Fibroblast of mammary gland (primary cell): ENCODE measurements at places on chromosomes 16 and 17.

DNA sequence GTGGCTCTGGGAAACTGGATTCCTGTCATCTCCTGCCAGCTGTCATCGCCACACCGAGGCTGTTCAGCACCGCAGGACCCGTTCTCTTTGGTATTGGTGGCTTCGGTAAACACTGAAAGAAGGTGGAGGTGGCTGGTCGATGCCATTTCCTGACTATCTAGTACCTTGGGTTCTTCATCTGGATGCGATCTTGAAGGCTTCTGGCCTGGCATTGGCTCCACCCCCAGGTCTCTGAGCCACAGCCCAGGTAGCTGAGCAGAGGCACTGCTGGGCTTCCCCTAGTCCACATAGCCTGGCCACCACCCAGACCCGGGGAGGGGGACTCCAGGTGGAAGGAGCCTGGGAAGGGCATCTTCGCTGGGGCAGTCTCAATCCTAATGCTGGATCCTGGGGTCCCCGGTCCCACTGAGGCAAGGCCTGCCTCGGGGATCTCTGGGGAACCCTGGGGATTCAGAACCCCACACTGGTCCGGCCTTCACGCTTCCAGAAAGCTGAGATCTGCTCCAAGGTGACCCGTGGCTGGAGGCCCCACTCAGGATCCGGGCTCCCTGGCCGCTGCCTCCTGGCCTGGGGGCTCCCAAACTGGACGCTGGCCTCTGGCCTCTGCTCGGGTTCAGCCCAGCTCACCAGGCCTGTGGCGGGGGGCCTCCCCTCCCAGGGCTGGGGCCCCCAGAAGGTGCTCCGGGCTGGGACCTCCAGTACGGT, 1.8 kb downstream of the C16orf54 start:
- no peak for DNase-seq

GRCh38 chr16:67547423-67548264, 14.7 kb upstream of the CTCF start:
- DNase-seq: no peak

GRCh38 chr16:47519546-47519945, 58.4 kb downstream of the PHKB start:
- DNase-seq: peak; percentile 3

DNA sequence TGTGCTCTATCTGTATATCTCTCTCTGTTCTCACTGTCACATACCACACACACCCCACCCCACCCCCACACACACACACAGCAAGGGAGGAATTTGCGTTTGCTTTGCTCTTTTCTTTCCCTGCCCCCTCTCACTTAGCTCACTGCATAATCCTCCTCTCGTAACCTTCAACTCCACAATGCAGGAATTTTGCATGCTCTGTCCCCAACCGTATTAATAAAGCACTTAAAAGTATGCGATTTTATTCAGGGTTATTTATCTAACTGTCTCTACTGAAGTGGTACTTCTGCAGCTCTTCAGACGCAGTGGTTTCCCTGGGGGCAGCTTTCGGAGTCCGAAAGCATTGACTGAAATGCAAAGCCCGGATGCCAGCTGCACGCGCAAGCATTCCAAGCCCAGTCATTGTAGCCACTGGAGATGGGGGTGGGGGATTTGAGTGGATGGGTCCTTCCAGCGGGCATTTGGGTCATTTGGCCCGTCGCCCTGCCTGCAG, 105.4 kb upstream of the RBFOX1 start:
- no peak for DNase-seq

- peak; percentile 44 for DNase-seq
Measured at GRCh38 chr17:73192206-73192893, 505 bp upstream of the COG1 start.

DNA sequence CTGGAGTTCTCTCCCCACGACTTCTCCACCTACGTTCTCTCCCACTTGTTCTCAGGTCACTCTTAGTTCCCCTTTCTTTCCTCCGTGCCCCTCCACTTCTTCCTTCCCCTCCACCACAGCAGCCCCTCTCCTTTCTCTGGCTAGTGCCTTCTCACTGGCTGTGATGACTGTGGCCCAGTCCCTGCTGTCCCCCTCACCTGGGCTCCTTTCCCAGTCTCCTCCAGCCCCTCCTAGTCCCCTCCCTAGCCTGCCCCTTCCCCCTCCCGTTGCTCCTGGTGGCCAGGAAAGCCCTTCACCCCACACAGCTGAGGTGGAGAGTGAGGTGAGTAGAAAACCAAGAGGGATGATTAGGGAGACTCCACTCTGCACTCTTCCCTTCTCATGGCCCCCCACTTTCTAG, 3.4 kb downstream of the COA3 start:
- no peak for DNase-seq

GRCh38 chr16:85436207-85436606, 176.9 kb upstream of the GSE1 start:
- no peak for DNase-seq

GRCh38 chr16:35174016-35174415, 1714.6 kb downstream of the TP53TG3F start:
- DNase-seq: no peak

GRCh38 chr17:72135546-72136325, 14.9 kb downstream of the SOX9 start:
- DNase-seq: peak; percentile 33

GRCh38 chr16:58503166-58503862, 3.4 kb downstream of the NDRG4 start:
- DNase-seq: no peak

- no peak for DNase-seq
Measured at GRCh38 chr17:11240841-11241610, at the start of gene SHISA6. Gene SHISA6 (plus strand): TSS chr17:11241213.

- DNase-seq: no peak
Measured at GRCh38 chr16:2782583-2783351, 4.6 kb downstream of the PRSS33 start.

DNA sequence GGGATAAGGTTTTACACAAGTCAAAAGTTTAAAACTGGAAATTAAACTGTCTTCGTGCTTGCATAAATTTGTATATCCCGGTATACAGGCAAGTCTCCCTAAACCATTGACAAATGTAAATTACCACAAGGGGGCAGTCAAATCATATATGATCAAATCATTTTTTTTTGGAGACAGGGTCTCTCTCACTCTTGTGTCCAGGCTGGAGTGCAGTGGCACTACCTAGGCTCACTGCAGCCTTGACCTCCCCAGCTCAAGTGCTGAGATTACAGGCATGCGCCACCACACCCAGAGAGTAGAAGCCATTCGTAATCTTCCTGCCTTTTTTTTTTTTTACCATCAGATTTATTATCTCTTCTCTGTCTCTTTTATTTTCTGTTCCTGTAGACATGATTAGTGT, 18.5 kb downstream of the TOP2A start:
- DNase-seq: peak; percentile 73

- DNase-seq: peak; percentile 79
Measured at GRCh38 chr16:30628628-30629540, 18.7 kb upstream of the ZNF689 start.

DNA sequence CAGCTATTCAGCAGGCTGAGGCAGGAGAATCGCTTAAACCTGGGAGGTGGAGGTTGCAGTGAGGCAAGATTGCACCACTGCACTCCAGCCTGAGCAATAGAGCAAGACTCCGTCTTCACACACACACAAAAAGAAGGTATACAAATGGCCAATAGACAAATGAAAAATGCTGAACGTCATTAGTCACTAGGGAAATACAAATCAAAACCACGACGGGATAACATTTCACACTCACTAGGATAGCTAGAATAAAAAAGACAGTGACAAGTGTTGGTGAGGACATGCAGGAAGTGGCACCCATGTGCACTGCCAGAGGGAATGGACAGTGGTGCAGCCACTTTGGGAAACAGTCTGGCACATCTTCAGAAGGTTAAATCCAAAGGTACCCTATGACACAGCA, 172.9 kb downstream of the FTO start:
- DNase-seq: no peak

DNA sequence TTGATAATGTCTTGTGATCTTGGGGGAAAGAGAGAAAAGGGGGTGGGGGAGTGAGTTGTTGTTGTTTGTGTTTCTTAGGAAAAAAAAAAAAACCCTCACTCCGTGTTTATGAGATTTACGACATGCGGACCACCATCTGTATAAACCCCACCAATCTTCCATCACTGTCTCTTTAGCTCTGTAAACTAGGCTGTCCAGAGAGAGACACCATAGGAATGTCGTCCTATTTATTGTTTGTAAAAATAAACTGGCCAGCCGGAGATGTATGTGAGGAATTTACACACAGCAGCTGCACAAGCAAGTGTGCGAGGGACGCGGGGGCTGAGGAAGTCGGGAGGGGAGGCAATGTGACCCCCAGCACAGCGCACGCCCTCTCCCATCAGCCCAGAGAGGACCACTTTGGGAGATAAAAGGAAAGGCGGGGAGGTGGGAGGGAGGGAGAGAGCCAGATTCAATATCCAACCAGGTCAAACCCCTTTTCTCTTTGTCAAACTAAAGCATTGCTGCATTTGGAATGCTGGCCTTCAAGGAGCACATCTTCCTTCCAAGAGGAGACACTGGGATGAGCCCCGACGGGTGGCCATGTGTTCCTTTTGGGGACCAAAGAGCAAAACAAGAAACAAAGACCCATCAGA, 136.2 kb upstream of the SALL1 start:
- DNase-seq: no peak

GRCh38 chr17:77647531-77647930, 311.0 kb upstream of the TNRC6C start:
- DNase-seq: no peak
